ENCODE measurements at places on chromosomes 12 and 14. TPM values are rescaled to one million over a fixed set of nuclear protein-coding genes. Genes with fewer than 3 reads are reported as not detected.

Gene ENDOU
- total RNA-seq: not detected

Gene CCDC175
- not detected for total RNA-seq

Gene CLEC12A
- not detected for total RNA-seq

Gene MGST1
- total RNA-seq: 285 TPM

Gene CFL2
- total RNA-seq: 25.8 TPM

Gene BEGAIN
- total RNA-seq: 4.0 TPM

Gene ACYP1
- 30.2 TPM for total RNA-seq

Gene SMAGP
- not detected for total RNA-seq

Gene WSCD2
- total RNA-seq: under 0.01 TPM

Data from melanocyte of skin (primary cell).